ENCODE measurements at places on chromosomes 6 and 20. TPM values are rescaled to one million over a fixed set of nuclear protein-coding genes. Genes with fewer than 3 reads are reported as not detected.

The ID4 gene
- total RNA-seq: not detected

- no peak for DNase-seq
- H3K27ac ChIP-seq: no peak overlapping the region
- no peak overlapping the region for H3K4me3 ChIP-seq
- H3K36me3 ChIP-seq: no peaks in the 10 kb centered on the region
Observed at GRCh38 chr20:60108397-60108796, 150.2 kb downstream of the CDH26 start.

GRCh38 chr20:58899512-58899911 is 47.0 kb downstream of the GNAS start:
- H3K27ac ChIP-seq: no peak overlapping the region
- no peak overlapping the region for H3K4me3 ChIP-seq
- peak; percentile 23 for DNase-seq

The SH3BGRL2 gene
- total RNA-seq: 102 TPM

GRCh38 chr6:56934876-56935275 is 20.0 kb upstream of the BEND6 start:
- H3K36me3 ChIP-seq: no peaks in the 10 kb centered on the region
- H3K27ac ChIP-seq: no peak overlapping the region
- no peaks in the 10 kb centered on the region for H3K4me1 ChIP-seq
- no peak overlapping the region for H3K4me3 ChIP-seq

DNA sequence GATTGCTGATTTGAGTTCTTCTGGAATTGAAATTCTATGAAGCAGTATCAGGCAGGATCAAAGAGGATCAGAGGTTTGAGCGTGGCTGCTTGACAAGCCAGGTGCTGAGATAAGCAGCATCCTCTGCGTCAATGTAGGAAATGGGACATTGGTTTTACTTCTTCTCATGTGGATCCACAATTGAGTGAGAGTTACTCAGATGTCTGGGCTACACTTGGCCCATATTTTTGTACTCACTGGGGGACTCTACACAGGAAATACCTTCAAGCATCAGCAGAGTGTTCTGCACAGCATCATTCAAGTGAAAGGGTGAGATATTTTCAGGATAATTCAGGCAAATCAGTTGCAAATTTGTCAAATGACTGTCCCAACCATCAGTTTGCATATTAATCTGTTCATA is 613.9 kb upstream of the ARID1B start:
- H3K36me3 ChIP-seq: no peaks in the 10 kb centered on the region
- no peaks in the 10 kb centered on the region for H3K4me1 ChIP-seq
- H3K4me3 ChIP-seq: no peak overlapping the region
- DNase-seq: no peak
- no peak overlapping the region for H3K27ac ChIP-seq

The CTSA gene
- total RNA-seq: 282 TPM

- no peaks in the 10 kb centered on the region for H3K36me3 ChIP-seq
- no peak for DNase-seq
- no peak overlapping the region for H3K27ac ChIP-seq
- no peak overlapping the region for H3K4me3 ChIP-seq
- H3K4me1 ChIP-seq: no peaks in the 10 kb centered on the region
- H3K27me3 ChIP-seq: no peaks in the 10 kb centered on the region
Observed at GRCh38 chr6:145380186-145380585, 355.1 kb downstream of the EPM2A start.

The PKIB gene
- 18.6 TPM for total RNA-seq

The SLC32A1 gene
- not detected for total RNA-seq

The FAM209B gene
- total RNA-seq: not detected

The BEND6 gene
- total RNA-seq: not detected

DNA sequence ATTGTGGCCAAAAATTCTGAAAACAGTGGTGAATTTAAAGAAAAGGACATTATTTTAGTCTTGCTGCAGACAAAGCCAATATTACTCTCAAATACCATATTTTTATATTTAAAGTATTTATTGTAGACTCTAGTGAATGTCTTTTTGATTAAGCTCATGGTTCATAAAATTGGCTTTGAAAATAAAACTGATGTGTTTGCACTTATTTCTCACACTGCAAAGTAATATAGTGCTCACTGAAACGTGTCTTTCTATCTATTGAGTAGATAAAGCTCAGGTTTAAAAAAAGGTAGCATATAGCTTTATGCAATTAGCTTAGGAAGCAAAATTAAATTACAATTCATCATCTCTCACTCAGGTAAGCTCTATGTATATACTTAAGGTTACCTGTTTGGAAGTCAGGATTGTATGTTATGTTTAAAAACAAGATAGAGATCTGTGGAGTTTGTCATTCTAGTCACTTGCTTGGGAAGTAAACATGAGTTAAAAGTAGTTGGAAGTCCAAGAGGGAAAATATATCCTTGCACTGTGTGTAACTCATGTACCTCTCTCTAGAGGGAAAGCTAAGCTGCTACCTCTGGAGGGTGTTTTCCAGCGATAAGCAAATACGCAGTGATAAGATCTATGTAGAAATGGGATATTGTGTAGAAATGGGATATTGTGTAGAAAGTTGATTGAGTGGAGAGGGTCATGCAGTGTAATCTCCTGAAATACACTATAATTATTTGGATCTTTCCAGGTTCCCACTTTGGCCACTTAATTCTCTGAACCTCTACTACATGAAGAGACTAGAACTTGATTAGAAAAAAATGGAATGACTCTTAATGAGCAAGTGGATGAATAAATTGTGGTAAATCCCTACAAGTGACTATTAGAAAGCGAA is 29.9 kb upstream of the SPTLC3 start:
- H3K36me3 ChIP-seq: no peaks in the 10 kb centered on the region
- no peak overlapping the region for H3K27ac ChIP-seq
- no peaks in the 10 kb centered on the region for H3K27me3 ChIP-seq
- no peak overlapping the region for H3K4me3 ChIP-seq
- H3K4me1 ChIP-seq: peaks cover 30% of the 10 kb centered on the region

DNA sequence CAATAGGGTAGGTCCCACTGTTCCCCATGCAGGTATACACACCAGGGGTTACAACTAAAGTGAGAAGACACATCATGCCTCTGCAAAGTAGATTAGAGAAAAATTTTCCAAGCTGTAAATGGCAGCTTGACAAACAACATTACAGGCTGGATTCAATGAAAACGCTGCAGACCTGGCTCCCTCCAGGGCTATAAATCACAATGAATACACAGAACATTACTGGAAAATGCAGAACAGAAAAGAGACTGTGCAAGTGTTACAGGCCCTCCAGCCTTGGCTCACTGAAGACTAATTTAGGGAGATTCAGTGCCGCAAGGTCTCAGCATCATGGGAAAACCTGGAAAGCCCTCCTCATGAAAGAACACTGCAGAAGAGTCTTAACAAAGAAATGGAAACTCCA is 207.8 kb downstream of the KHDC1L start:
- H3K36me3 ChIP-seq: no peaks in the 10 kb centered on the region
- H3K27ac ChIP-seq: no peak overlapping the region
- H3K4me1 ChIP-seq: no peaks in the 10 kb centered on the region
- no peak overlapping the region for H3K4me3 ChIP-seq
- no peaks in the 10 kb centered on the region for H3K27me3 ChIP-seq
- no peak for DNase-seq

The HLA-DPA1 gene
- total RNA-seq: not detected

The EYA4 gene
- total RNA-seq: not detected

The UNC5CL gene
- total RNA-seq: 4.5 TPM

GRCh38 chr20:4665591-4665990 is 56.1 kb upstream of the PRND start:
- H3K27me3 ChIP-seq: peaks cover 2% of the 10 kb centered on the region
- DNase-seq: no peak

DNA sequence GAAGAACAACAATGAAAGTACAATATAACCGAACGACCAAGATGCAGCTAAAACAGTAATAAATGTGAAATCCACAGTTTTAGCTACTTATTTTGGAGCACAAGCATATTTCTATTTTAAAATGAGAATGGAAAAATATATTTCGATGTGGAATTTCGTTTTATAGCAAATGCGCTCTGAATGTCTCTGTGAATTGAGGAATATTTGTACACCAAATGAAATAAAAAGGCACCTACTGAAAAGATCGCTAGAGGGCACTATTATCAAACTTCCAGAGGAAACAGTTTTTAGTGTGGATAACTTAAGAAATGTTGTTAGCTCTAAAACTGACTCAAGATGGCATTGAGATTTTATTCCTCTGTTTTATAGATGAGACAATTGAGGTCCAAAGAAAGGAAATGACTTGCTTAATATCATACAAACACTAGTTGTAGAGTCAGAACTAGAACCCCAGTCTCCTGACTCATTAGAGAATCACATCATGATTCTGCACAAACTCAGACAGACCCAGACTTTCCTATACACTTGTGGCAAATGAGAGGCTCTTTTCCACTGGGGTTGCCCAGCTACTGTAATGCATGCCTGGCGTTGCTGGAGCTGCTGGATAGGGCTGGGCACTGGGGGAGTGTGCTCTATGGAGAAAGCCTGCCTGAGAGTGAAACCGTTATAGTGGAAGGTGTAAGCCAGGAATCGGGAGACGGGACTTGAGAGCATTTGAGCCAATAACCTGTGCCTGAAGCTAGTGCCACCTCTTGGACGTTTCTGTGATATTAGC is 51.9 kb downstream of the GCLC start:
- no peak overlapping the region for H3K27ac ChIP-seq
- H3K36me3 ChIP-seq: no peaks in the 10 kb centered on the region
- H3K4me1 ChIP-seq: no peaks in the 10 kb centered on the region

The DYNLT1 gene
- total RNA-seq: 95.6 TPM

The SPATS1 gene
- not detected for total RNA-seq

- H3K27ac ChIP-seq: no peak overlapping the region
- no peaks in the 10 kb centered on the region for H3K36me3 ChIP-seq
- H3K4me1 ChIP-seq: no peaks in the 10 kb centered on the region
Observed at GRCh38 chr6:148944608-148945007, 197.8 kb downstream of the UST start.

- H3K4me1 ChIP-seq: no peaks in the 10 kb centered on the region
- no peak for DNase-seq
- no peak overlapping the region for H3K4me3 ChIP-seq
- no peak overlapping the region for H3K27ac ChIP-seq
- no peaks in the 10 kb centered on the region for H3K27me3 ChIP-seq
Observed at GRCh38 chr20:48732081-48732829, 95.5 kb downstream of the PREX1 start.

DNA sequence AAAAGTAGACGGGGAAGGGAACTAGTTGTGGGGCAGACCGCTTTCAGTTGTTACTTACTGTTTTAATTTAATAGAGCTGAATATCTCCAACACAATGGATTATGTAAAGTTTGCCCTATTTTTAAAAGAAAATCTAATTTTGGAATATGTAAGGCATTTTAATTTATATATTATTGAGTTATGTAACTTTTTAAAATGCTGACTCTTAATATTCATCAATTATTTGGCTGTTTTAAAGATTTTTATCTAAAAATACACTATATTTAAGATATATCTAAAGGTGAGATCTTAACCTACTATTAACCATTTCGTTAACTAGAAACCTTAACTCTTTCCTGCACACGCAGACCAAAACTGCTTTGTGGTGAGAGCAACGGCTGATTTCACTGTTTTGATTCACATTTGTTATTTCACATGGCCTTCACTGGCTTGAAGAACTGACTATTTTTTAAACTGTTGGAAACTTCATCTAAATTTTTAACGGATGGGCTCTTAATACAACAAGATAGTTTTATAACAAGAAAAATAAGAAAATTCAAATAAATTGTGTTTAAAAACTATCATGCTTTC is 87.9 kb downstream of the HUS1B start:
- H3K4me3 ChIP-seq: no peak overlapping the region
- no peaks in the 10 kb centered on the region for H3K27me3 ChIP-seq
- H3K36me3 ChIP-seq: no peaks in the 10 kb centered on the region

- peaks cover 12% of the 10 kb centered on the region for H3K36me3 ChIP-seq
- peaks cover 61% of the 10 kb centered on the region for H3K4me1 ChIP-seq
- no peaks in the 10 kb centered on the region for H3K27me3 ChIP-seq
- peak overlapping the region; percentile 20 for H3K4me3 ChIP-seq
Observed at GRCh38 chr6:158815379-158815724, 3.8 kb downstream of the EZR start.

The DYNLT2 gene
- 2.6 TPM for total RNA-seq
